ENCODE measurements at places on chromosomes 7 and 10.

- DNase-seq, result peak; percentile 53
Observed at GRCh38 chr10:122279725-122280141, 8.6 kb downstream of the BTBD16 start.

GRCh38 chr10:48946891-48947500 is 7.4 kb upstream of the LRRC18 start:
- no peak for DNase-seq

- DNase-seq, result peak; percentile 69
Observed at GRCh38 chr7:15228831-15229230, 326.3 kb upstream of the DGKB start.

DNA sequence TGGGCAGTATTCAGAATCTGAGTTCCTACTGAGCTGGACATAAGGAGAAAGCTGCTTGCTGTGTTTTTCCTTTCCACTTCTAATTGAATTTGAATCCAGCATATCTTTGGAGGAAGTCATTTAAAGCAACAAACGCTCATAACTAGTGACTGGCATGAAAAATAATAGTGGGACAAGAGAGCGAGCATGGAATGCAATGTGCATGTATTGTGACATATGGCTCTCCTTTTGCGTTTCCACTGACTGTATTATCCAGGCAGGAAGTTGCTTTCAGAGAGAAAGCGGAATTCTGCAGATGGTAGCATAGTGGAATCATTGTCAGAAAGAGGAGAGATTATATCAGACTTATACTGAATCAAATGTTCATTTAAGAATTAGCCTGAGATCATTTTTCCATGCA is 368.6 kb downstream of the REEP3 start:
- no peak for DNase-seq

DNA sequence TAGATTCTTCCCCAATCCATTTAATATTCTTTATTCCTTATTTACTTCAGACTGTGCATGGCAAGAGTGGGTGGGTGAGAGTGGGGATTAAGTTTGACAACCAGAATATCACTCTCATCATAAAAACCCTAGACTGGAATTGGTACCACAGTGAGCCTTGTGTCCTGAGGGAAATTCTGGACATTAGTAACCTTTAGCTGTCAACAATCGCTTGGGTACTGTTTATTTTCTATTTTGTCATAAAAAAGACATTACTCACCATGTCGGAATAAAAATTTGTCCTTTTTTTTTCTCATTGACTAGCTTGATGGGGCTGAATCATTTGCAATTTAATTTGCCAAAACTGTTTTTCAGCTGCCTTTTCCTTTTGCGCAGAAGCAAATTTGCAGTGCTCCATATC is 176.1 kb upstream of the SEMA3C start:
- no peak for DNase-seq

GRCh38 chr7:92754919-92755581 is 81.3 kb downstream of the CDK6 start:
- DNase-seq, result peak; percentile 49

GRCh38 chr7:6606866-6607583 is 8.4 kb upstream of the ZNF853 start:
- no peak for DNase-seq

DNA sequence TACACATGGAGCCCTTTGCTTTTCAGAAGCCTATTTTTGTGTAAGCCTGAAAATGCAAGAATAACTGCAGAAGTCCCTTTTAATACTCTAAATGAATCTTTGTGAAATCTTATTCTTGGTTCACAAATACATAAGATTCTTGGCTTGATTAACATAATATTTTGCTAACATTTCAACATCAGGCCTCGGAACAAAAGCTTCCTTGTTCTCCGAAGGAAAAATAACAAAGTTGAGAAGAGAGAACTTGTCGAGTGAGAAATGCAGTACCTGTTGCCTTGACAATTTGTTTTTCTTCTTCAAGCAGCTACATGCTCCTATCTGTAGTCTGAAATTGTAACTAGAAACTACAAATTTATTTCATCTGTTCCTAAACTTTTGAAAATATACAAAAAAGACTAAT is 8.5 kb downstream of the NT5C2 start:
- DNase-seq, result no peak

DNA sequence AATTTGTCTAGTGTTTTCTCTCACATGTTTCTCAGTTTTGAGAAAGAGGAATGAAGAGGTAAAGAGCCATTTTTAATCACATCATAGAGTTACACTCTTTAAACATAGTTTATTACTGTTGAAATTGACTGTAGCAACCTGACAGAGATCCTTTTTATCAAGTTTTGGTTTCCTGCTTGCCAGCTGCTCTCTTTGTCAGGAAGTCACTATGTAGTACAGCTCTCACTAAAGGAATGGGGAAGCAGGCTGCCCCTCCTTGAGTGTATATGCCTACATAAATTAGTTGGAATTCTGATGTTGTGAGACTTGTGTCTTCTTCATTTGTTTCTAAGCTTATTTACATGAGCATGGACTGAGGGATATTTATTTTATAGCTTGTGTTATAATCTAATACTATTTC is 1274.0 kb upstream of the CELF2 start:
- DNase-seq, result no peak

DNA sequence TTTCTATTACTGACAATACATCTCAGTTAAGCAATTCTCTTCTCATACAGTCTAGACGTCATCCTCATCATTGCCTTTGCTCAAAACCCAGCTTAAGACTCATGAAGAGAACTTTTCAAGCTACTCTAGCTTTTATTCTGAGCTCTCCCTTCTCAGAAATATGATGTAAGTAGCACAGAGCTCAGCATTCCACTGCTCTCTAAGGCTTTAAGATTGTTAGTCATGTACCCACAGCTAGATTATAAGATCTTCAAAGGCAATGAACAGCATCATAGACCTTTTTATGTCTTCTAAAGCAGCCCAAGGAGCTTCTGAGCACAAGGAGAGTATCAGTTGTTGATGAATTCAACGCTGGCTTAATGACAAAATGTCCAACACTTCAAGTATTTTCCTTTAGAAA is 119.3 kb downstream of the NRP1 start:
- DNase-seq, result peak; percentile 90

DNA sequence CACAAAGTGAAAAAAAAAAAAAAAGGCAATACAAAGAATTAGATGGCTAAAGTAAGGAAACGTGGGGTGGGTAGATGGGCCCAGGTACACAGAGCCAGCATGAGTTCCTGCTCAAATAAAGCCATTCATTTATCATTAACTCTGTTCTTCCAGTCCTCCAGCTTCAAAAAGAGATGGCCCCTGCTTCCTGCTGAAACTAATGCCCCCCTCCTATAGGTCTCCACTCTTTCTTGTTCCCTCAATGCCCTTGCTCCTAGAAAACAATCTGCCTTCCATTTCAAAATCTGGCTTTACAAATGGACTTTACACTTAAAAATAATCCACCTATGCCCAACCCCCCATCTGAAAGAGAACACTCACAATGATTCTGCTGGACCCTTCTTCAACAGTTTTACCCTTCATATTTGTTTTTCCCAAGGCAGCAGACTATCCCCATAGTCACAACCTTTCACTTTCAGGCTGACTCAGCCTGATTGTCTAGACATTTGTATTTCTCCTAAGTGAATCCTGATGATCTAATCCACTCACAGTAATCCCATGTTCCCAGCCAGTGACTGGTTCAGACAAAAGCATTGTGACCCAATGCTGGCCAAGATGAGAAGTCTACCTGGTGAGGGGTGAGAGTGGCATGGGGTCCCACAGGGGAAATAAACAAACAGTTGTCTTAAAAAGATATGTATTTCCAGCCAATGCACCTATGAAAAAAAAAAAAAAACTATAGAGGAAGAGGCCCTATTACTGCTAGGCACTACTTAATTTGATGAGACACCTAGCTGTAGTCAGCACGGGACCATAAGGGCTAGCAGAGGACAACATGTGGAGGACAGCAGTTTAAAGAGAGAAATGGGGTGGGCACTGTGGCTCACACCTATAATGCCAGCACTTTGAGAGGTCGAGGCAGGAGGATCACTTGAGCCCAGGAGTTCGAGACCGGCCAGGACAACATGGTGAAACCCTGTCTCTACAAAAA is 74.6 kb upstream of the GRID1 start:
- peak; percentile 90 for DNase-seq

GRCh38 chr7:157809863-157810851 is 473.4 kb downstream of the DNAJB6 start:
- no peak for DNase-seq

GRCh38 chr7:30276203-30276900 is 8.0 kb upstream of the ZNRF2 start:
- DNase-seq, result peak; percentile 65

GRCh38 chr10:69861251-69862240 is 59.8 kb downstream of the COL13A1 start:
- peak; percentile 93 for DNase-seq

DNA sequence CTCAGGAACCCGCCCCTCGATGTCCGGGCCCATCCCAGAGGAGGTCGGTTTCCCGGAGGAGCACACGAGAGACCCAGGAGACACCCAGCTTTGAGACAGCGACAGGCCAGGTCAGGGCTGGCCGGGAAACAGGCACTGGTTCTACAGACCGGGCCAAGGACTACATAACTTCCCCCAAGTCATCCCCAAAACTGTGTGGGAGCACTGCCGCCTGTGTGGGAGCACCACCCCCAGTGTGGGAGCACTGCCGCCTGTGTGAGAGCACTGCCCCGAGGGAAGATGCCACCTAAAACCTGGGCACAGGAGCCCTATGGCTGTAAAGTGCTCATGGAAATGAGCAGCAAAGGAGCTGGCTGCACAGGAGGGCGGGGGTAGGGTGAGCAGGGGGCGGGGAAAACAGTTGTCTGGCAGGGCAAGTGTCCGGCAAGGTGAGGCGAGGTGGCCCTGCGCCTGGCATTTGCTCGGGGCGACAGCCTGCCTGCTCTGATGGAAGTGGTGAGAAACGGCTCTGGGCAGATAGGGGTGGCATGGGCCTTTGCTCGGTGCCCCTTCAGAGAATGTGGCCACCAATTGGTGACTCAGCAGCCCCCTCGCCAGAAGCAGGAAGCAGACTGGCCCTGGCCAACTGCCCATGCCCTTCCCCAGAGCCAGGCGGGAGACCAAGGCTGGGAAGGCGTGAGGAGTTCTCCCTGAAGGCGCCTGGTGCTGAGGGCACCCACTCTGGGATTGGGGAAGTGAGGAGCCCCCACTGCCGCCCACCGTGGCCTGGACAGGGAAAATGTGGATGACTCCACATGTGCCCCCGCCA is 26.2 kb downstream of the PAPOLB start:
- no peak for DNase-seq

DNA sequence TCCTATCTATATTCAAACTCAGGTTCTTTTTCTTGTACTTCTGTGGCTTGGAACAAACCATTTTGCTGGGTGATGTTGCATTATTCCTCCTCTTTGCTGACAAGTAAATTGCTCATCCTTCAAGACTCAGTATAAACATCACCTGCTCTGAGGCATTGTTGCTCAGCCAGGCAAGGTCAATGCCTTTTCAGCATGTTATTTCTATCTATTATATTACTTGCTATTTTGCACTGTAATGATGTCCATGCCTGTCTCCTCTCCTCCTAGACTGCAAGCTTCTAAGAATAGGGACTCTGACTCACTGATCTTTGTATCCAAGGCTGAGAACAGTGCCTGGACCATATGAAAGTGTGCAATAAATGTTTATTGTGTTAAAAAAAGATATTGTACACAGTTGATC is 293.8 kb downstream of the RNLS start:
- peak; percentile 36 for DNase-seq

DNA sequence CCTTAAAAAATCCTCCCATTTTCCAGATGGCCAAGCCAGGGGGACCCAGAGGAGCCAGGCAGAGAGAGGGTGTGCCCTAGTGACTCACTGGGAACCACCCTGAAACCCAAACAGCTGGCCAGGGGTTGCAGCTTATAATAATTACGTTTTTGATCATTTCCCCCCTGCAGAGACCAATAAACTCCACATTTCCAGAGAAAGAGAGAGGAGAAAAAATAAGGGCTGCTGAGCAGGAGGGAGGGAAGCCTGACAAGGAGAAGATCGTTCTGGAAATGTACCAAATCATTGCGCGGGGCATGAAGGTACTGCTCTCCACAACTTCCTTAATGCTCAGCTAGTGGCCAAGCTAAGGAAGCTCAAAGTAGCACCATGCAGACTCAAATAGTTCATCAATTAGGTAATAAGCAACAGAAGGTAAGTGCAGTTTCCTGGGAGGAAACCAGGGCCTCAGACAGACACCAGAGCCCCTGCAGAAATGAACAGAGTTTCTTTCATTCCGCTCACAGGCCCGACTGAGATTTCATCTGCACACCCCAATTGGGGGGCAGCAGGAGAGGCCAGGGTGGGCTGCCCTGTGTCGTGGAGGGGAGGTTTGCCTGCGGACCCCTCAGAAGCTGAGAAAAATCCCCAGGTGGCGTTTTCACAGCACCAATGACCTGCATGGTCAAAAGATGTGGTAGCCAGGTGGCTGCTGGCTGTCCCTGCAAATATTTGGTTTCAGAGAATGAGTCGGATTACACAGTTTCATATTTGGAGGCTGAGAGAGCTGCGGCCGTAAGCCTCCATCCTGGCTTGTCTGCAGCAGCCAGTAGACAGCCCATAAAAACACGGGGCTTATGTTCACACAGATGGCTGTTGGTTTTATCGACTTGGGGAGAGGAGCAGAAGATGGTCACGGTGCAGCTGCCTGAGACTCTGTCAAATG is 153.2 kb upstream of the LYZL2 start:
- DNase-seq, result peak; percentile 88

GRCh38 chr7:158570449-158571170 is 17.0 kb downstream of the PTPRN2 start:
- DNase-seq, result no peak

DNA sequence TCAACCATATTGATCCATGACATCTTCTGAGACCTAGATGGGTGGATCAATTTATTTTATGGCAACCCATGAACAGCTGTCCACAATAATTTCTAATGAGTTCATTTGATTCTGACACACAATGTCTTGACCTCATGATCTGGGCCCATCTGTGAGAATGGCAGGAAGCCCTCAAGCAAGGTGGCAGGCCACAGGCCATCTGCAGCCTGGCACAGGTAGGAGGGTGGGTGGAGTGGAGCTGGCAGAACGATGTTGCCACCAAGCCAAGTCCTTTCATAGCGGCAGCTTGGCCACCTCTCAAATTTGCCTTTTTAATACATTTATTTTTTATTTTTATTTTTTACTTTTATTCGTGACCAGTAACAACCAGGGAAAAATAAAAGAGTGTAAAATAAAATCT is 1181.6 kb upstream of the SORCS1 start:
- no peak for DNase-seq

DNA sequence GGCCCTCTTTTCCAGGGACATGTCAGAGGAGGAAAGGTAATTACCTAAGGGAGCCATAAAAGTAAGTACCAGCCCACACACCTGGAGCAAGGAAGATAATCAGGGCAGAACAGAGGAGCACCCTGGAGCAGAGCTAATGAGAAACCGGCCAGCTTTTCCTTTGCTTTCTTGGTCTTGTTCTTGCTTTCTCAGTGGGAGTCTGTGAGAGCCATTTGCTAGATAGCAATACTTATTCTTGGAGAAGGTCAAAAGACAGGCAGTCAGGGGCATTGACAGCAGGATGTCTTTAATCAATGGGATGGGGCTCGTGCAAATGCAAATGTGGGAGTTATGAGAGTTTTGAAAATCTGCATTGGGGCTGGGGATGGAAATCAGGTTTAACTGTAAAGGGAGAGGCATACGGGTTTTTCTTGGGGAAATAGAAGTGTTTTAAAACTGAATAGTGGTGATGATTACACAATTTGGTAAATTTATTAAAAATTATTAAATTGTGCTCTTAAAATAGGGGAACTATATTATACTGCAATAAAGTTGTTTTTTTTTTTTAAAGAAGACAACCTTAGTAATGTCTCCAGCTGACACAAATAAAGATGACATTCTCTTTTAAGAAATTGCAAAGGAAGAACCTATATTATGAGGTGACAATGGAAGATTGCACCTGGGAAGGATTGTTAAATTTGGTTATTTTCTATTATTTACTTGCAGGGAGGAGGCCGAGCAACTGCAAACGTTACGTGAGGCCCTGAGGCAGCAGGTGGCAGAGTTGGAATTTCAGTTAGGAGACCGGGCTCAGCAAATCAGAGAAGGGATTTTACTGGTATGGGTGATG is 35.6 kb upstream of the PPP1R17 start:
- DNase-seq, result no peak
